ENCODE measurements at places on chromosomes 11 and 22. TPM values are rescaled to one million over a fixed set of nuclear protein-coding genes. Genes with fewer than 3 reads are reported as not detected.

FIBIN gene
- total RNA-seq, result 0.31 TPM

LARGE2 gene
- total RNA-seq, result 39.4 TPM

JHY gene
- total RNA-seq, result 3.5 TPM

TPBGL gene
- not detected for total RNA-seq

GAL gene
- 2.2 TPM for total RNA-seq

OPCML gene
- 0.82 TPM for total RNA-seq

RGL4 gene
- 0.07 TPM for total RNA-seq

- DNase-seq, result no peak
These were observed 366.3 kb downstream of the TBC1D22A start for GRCh38 chr22:47128622-47129215.

- DNase-seq, result no peak
These were observed 236.6 kb upstream of the ANO3 start for GRCh38 chr11:26095340-26095739.

GRCh38 chr11:43917851-43918250 lies 24.6 kb upstream of the C11orf96 start:
- DNase-seq, result no peak

- no peak for DNase-seq
These were observed 36.2 kb downstream of the CNTF start for GRCh38 chr11:58658623-58659022.

DNA sequence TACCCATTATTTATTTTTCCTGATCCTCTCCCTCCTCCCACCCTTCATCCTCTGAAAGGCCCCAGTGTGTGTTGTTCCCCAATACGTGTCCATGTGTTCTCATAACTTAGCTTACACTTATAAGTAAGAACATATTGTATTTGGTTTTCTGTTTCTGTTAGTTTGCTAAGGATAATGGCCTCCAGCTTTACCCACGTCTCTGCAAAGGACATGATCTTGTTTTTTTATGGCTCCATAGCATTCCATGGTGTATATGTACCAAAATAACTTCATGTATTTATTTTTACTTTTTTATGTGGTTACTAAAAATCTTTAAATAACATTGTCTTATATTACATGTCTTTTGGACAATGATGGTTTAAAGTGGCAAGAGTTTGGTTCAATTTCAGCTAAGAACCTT lies 15.2 kb downstream of the PDGFD start:
- DNase-seq, result no peak

DNA sequence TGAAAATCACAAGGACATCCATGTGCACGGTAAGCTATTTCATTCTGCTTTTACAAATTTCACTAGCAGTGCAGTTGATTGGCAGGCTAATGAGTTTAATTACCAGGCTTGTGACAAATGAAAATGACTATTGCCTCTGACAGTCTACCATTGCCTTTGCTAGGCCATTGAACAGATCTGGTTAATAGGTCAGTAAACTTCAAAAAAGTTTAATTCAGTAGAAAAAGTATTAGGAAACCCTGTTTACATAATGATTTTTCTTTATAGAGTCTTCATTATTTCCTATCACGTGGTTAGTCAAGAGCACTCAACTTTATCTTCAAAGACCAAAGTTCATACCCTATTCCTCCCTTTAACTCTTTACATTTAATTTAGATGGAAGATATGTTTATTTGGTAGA lies 77.0 kb downstream of the PRMT3 start:
- DNase-seq, result no peak

GRCh38 chr22:32802237-32802765 lies 796 bp downstream of the TIMP3 start:
- DNase-seq, result no peak

- no peak for DNase-seq
These were observed 59.7 kb upstream of the AMPD3 start for GRCh38 chr11:10395166-10395897.

DNA sequence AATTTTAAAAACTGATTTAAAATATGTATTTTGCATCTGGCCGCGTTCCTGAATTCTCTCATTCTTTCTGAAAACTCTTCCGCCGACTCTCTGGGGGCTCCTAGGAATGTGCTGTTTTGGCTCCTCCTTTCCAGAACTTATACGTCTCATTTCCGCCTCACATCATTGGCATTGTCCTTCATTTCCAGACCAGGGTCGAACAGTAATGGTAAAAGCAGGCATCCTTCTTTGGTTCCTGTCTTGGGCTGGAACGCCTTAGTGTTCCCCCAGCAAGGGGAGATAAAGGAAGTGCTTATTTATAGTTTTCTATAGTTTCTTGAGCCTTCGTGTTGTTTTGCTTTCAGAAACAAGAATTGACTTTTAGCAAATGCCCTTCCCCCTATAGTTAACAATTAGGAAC lies 10.9 kb upstream of the TNNT3 start:
- DNase-seq, result no peak

- peak; percentile 24 for DNase-seq
These were observed at the start of gene MFNG for GRCh38 chr22:37486224-37486845. Gene MFNG, minus strand, starts transcription at chr22:37486384. Its CDS starts 207 bp downstream, at chr22:37486177.

Data from progenitor cell of endocrine pancreas (in vitro differentiated cells).